Brain microvascular endothelial cell (primary cell): ENCODE measurements at places on chromosomes 3 and 15.
A peak's percentile ranks its signal among the peaks of the same experiment; 100 is the strongest.

GRCh38 chr15:61830536-61831330, 229.5 kb downstream of the VPS13C start:
- no peak for DNase-seq

- DNase-seq: no peak
Measured at GRCh38 chr15:101526021-101526420, 36.5 kb upstream of the PCSK6 start.

DNA sequence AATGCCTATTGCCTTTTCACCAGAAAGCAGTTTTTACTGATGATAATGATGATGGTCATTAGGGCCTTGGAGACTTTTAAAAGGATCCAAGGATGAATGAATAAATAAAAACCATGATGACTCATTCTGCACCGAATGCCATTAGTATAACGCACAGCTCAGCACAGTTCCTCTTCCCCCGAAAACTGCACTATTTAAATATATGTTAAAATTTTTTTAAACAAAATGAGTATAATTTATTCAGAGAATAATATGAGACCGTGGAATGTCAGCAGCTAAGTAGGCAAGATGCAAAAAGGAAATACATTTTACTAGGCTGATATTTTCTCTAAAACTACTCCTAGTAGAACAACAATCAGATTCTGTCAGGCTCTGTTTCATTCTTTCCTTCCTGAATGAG, 83.4 kb upstream of the NANOGP8 start:
- peak; percentile 49 for DNase-seq

GRCh38 chr3:114569186-114569585, 275.4 kb downstream of the TIGIT start:
- no peak for DNase-seq

DNA sequence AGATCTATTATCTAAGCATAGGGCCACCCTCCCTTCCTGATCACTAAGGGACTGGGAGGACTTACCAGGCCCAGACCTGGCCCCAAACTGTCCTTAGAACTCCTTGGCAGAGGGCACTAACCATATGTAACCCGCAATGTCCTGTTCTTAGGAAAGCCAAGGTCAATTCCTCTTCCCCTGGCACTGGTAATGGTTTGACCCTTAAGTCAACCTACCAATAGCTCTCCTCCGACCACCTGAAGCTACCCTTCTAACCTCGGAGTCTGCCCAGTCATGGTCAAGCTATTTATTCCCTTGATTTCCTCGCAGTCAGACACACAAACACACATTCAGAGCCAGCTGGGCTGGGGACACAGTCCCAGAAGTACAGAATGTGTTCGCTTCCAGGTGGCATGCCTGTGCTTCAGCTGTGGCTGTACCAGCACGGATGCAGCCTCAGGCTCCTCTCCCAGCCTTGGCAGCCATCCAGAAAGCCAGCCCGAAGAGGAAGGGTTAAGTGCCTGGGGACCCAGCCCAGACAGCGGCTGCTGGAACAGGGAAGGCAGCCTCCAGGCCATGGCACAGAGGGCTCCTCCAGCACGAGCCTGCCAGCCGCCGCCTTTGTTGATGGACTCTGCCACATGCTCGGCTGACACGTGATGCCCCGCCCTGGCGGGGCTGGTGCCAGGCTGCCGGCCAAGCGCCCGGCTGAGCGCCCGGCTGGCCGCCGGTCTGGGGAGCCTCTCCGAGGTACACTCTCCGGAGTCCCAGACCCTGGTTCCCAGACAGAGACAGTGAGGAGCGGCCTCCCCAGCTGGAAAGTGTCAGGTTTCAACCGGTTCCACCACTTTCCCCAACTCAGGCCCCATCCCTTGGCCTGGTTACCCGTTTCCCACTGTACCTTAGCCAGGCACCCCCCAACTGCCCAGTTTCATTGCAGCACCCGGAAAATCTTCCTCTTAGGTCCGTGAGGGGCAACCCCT, 5.5 kb downstream of the BMF start:
- no peak for DNase-seq

DNA sequence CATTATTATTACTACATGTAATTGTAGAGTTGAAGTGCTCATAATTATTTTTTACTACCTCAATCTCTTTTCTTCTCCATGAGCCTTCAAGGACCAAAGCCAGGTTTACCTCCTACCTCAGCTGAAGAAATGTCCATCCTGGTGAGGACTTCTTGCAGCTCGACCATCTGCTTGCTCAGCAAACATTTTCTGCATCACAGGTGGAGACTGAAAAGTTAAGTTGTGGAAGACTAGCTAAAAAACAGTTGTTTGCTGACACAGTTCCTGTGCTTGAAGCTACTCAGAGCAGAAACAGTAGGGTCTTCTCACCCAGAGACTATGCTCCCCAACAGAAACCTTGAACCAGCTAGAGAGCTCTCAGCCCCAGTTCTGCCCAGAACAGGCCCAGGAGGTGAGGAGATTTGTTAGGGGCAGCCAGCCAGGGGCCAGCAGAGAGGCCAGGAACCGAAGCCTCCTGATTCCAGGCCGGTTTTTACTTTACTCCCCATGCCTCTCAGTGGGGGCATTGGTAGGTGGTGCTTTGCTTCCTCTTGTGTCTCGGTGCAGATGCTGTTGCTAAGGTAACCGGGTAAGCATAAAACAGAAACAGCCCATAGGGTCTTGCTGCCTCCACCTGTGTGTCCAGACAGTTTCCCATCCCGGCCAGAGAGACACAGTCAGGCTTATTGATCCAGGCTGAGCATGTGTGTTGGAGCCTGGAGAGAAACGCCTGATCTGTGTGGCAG, 54.9 kb downstream of the CCNL1 start:
- DNase-seq: no peak

DNA sequence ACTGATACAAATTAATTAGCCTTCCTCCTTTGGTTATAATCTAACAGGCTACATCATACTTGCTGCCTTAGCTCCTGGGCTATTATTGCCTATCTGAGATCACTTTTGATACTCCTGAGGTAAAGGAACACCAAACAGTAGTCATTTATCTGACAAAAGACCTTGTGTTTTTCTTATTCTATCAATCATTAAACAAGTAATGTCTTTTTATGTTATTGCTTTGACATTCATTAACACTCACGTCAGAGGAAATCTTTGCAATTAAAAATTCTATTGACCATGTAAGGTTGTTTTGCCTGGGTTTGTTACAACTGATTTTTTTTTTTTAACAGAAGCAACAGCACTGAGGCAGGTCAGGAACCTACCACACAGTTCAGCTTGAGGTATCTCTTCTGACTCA, 366.3 kb downstream of the MECOM start:
- DNase-seq: no peak

DNA sequence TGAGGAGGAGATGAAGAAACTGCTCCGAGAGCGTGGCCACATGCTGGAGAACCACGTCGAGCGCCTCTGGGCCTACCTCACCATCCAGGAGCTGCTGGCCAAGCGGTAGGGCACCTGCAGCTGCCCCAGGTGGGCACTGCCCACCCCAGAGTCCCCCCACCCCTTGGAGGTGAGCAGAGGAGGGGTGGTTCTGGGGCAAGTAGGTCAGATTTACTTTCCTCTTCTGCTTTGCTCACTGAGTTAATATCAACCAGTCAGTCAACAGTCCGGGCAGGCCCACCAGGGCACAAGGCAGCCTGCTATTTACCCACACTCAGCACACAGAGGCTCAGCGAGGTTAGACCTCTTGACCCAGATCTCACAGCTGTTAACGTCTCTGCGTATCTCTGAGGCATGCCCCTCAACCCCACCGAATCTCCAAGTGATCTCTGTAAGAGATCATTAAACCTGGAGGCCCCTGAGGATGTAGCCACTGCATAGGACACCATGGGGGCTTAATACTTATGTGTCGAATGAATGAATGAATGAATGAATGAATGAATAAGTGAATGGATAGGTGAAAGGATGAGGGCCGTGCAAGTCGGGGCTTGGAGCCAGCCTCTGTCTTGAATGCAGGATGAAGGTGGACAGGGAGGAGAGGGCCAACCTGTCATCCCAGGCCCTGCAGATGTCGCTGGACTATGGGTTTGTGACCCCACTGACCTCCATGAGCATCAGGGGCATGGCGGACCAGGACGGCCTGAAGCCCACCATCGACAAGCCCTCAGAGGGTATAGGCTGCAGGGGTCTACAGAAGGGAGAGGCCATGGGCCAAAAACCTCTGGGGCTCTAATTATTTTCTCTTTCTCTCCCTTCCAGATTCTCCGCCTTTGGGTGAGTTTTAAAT, 8.0 kb upstream of the ITIH3 start:
- no peak for DNase-seq

GRCh38 chr3:45992133-45992729, 3.4 kb downstream of the FYCO1 start:
- no peak for DNase-seq

GRCh38 chr15:81889485-81889881, 156.3 kb downstream of the MEX3B start:
- DNase-seq: no peak

DNA sequence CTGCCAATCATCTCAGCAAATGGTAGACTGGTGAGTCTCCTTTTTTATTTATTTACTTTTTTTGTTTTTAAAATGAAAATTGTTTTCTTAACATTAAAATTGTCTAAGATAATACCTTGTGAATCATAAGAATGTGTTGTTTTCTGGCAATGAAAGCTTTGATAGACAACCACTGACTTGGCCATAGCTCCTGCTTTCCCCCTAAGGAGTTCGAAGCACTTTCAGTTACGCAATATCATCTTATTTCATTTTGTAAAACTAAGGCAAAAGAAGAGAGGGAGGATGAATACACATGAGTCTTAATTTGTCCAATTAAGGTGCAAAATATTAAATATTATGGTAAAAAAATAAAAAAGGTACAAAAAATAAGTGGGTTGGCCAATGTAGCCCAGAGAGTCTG, 74.8 kb upstream of the PLCL2 start:
- DNase-seq: no peak

DNA sequence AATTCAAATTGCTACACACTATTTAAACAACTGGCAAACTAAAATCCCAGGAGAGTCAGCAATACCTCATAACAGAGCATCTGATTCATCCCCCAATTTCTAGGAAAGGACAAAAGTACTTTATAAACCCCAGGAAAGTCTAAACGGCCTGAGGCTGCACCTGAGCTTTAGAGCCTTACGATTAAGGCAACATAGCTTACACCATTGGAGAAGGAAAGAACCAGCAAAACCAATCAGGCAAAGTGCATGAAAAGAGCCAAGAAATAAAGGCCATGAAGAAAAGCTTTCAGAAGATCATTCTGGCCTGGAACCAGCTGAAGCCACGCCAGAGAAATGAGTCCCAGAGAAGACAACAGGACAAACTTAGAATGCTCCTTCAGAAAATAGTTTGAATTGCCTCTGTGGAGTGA, 48.1 kb downstream of the PTPN9 start:
- DNase-seq: peak; percentile 27

DNA sequence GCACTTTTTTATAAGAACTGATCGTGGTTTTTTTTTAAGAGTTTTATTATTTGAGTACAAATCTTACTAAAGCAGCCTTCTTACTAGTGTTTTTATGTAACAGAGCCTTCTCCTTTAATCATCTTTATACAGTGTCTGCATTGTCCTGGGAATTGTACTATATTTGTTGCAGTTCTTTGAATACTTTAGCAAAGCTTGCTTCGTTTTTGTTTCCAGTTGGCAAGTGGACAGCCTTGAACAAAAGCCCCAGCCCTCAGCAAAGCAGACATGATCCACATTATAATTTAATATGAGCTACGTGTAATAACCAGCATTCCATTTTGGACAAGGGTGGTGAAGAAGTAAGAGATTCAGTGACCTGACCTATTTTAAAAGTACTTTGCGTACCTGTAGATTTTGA, 112.2 kb upstream of the FLNB start:
- DNase-seq: no peak

- no peak for DNase-seq
Measured at GRCh38 chr3:8563597-8563996, 62.0 kb downstream of the LMCD1 start.

DNA sequence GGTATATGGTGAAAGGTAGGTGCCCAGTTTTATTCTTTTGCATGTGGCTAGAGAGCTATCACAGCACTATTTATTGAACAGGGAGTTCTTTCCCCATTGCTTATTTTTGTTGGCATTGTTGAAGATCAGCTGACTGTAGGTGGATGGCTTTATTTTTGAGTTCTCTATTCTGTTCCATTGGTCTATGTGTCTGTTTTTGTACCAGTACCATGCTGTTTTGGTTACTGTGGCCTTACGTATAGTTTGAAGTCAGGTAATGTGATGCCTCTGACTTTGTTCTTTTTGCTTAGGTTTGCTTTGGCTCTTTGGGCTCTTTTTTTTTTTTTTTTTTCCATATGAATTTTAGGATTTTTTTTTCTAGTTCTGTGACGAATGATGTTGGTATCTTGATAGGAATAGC, 139.2 kb upstream of the CTNNB1 start:
- DNase-seq: no peak

- no peak for DNase-seq
Measured at GRCh38 chr15:51425517-51426040, 84.1 kb downstream of the GLDN start.

DNA sequence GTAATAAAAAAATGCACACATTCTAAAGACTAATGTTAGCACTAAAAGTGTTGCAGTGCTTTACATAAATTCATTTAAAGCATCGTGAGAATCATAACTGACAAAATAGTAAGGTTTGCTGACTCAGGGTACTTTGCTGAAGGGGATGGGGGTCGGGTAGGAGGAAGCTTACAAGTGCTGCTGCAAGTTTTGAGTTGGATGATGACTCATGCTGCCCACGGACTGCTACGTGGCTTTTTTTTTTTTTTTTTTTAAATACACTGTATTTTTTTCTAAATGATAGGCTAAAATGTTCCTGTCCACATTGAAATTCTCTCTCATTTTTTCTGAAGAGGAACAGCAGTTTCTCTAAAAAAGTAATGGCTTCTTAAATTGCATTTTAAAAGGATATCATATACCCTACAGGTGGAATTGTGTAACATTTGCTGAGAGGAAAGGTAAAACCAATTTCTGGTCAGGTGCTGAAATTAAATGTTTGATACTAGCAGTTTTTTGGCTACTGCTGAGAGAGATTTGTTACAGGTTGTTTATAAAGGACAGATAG, 2.2 kb downstream of the MAPK6 start:
- DNase-seq: peak; percentile 92

DNA sequence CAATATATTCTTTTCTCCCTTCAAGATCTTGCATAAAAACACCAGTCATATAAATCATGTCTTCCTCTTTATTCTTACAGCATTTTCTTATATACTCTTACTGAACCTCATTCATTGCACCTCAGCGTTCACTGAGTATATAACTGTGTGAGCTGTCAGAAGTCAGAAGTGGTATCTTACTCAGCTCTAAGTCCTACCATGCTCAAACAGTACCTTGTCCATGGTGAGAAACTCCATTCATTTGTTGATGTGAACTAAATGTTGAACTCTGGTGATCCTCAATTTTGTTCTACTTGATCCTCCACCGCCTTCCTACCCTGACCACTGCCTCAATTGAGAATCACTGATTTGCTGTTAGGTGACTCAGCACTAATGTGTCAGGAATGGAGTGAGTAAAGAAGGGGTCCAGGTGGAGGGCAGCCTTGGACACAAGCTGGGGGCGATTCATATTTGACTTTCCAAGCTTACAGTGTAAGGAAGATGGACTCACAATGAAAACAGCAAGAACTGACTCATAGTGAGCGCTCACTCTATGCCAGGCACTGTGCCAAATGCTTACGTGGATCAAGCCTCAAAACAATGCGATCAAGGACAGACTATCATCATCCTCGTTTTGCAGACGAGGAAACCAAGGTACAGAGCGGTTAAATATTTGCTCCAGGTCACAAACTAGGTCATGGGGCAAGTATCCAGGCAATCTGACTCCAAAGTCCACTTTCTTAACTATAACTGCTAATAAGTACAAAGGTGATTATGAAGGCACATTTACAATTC, 13.5 kb upstream of the ZFYVE19 start:
- DNase-seq: peak; percentile 98
